Gastrocnemius medialis (tissue), 4 donors: ENCODE measurements at places on chromosomes 11 and 22.

- no peak for DNase-seq
- peaks cover 46% of the 10 kb centered on the region for H3K4me1 ChIP-seq
- no peak overlapping the region for H3K4me3 ChIP-seq
- H3K36me3 ChIP-seq, result no peaks in the 10 kb centered on the region
- H3K27me3 ChIP-seq, result no peaks in the 10 kb centered on the region
- H3K27ac ChIP-seq, result peak overlapping the region; percentile 79
Observed at GRCh38 chr11:46555267-46556054, 38.4 kb downstream of the AMBRA1 start.

- no peaks in the 10 kb centered on the region for H3K4me1 ChIP-seq
- no peak for DNase-seq
- no peak overlapping the region for H3K27ac ChIP-seq
- H3K36me3 ChIP-seq, result no peaks in the 10 kb centered on the region
- H3K27me3 ChIP-seq, result no peaks in the 10 kb centered on the region
Observed at GRCh38 chr11:57368106-57368844, 12.7 kb downstream of the PRG3 start.

DNA sequence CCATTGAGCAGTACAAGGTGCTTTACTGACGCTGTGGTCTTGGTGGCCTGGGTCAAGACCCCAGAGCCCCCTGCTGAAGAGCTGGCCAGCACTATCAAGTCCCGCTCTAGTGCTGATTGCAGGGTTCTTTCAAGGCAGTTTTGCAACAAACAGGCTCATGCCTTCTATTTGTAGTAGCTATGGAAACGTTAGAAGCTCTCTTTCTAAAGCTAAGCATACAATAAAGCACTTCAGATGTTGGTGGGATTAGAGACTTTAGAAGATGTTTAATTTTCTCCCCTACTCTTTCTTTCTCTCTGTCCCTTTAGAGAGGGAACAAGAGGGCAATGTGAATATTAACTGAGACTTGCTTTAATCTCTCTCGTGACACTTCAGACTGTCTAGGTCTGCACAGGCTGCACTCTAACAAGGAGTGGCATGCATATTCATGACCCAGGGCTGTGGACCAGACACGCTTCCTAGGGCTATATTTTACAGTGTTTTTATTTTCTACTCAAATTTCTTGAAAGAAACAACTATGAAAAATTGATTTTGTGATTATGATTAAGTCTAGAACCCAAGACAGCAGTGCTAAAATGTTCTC lies 138.6 kb downstream of the WNT7B start:
- H3K4me1 ChIP-seq, result peaks cover 4% of the 10 kb centered on the region
- DNase-seq, result no peak
- H3K27me3 ChIP-seq, result no peaks in the 10 kb centered on the region

DNA sequence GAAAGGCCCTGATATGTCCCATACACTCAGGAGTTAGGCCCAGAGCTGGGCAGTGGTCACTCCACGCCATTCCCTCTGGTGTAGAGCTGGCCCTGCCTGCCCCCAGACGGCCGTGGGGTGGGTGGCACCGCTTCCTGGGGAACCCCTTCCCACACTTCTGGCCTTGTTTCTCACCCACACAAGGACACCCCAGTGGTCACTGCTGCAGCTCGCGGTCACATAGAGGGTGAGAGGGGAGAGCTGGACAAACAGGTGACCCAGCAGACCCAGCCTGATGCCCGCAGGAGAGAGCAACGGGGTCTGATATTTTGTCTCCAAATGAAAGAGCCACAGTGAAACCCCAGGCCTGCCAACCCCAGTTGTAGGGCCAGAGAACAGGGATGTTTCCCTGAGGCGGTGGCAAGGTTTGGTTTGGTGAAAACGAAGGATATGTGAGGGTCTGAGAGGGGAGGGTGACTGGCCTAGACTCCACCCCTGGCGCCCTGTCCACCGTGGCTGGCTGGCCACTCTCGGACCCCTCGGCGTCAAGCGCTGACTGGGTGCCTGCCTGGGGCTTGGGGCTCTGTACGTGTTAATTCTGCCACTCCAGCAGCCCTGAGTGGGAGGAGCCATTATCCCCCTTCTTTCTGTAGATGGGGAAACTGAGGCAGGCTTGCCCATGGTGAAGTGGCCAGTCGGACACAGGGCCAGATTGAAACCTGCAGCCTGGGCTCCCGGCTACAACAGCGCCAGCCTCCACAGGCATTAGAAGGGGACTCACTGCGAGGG lies 71.0 kb upstream of the PPARA start:
- H3K36me3 ChIP-seq, result no peaks in the 10 kb centered on the region
- peaks cover 89% of the 10 kb centered on the region for H3K4me1 ChIP-seq

DNA sequence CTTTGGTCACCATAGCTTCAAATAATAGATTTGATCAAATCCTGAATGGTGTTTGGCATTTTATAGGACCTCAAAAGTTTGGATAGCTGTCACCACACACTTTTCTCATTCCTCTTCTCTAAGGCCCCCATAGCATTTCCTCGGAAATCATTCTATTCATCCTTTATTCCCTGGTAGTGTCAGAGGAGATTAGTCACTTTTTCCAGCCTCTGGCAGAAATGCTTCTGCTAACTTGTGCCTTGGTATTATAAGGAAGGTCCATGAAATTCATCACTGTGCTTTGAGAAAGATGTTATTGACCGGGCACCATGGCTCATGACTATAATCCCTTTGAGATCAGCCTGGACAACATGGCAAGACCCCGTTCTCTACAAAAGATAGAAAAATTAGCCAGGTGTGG lies 19.7 kb upstream of the NUP160 start:
- H3K27ac ChIP-seq, result no peak overlapping the region
- peaks cover 6% of the 10 kb centered on the region for H3K4me1 ChIP-seq
- DNase-seq, result no peak
- H3K36me3 ChIP-seq, result no peaks in the 10 kb centered on the region
- H3K27me3 ChIP-seq, result no peaks in the 10 kb centered on the region

DNA sequence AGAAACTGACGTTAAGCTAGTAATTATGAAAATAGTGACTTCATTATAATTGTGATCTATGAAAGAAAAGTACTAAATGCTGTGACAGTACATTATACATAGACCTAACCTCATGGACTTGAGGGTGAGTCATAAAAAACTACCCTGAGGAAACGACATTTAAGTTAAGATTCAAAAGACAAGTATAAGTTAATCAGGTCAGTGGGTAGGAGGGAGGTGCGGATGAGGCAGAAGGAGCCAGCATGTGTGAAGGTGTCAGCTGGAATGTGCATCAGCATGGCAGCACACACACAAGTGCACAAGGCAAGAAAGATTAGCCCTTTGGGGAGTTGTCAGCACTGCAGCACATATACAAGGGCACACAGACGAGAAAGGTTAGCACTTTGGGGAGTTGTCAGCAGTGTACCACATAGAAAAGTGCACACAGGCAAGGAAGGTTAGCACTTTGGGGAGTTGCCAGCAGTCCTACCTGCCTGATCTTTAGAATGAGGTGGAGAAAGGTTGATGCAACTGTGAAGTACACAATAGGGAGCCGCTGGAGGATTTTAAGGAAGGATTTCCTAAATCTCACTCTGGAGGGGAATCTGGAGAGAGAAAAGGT lies 31.6 kb upstream of the CAVIN3 start:
- H3K4me3 ChIP-seq, result no peak overlapping the region
- H3K27ac ChIP-seq, result no peak overlapping the region
- H3K36me3 ChIP-seq, result no peaks in the 10 kb centered on the region
- no peak for DNase-seq
- H3K27me3 ChIP-seq, result no peaks in the 10 kb centered on the region
- no peaks in the 10 kb centered on the region for H3K4me1 ChIP-seq

DNA sequence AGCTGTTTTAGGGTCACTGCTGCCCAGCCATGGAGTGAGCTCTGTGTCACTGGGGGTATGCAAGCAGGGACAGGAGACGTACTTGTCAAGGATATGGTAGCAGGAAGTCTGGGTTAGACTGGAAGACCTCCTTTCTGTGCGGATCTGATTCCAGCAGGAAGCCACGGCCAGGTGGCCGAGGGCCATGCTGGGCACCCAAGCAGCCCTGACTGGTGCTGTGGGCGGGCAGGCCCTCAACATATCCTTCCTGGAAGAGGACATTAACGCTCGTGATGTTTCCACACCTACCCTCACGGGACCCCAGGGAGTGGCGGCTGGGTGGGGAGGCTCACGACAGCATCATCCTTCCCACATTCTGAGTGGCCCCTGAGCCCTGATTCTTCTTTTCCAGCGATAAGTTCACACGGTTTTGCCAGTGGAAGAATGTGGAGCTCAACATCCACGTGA lies 8.7 kb upstream of the ANKRD13D start:
- no peak overlapping the region for H3K4me3 ChIP-seq
- no peak for DNase-seq
- H3K27ac ChIP-seq, result peak overlapping the region; percentile 89

- no peaks in the 10 kb centered on the region for H3K36me3 ChIP-seq
- DNase-seq, result no peak
- no peak overlapping the region for H3K4me3 ChIP-seq
- H3K4me1 ChIP-seq, result peaks cover 28% of the 10 kb centered on the region
- H3K27ac ChIP-seq, result peak overlapping the region; percentile 95
- H3K27me3 ChIP-seq, result no peaks in the 10 kb centered on the region
Observed at GRCh38 chr11:57502376-57502775, 13.1 kb downstream of the SLC43A1 start.

- H3K4me1 ChIP-seq, result no peaks in the 10 kb centered on the region
- H3K27ac ChIP-seq, result no peak overlapping the region
- no peaks in the 10 kb centered on the region for H3K27me3 ChIP-seq
- no peak for DNase-seq
Observed at GRCh38 chr11:19562156-19562555, 150.5 kb upstream of the NAV2 start.

- H3K27ac ChIP-seq, result peak overlapping the region; percentile 70
- no peaks in the 10 kb centered on the region for H3K36me3 ChIP-seq
- no peak for DNase-seq
- peak overlapping the region; percentile 23 for H3K4me3 ChIP-seq
- H3K4me1 ChIP-seq, result peaks cover 36% of the 10 kb centered on the region
- no peaks in the 10 kb centered on the region for H3K27me3 ChIP-seq
Observed at GRCh38 chr22:37199760-37200108, 11.7 kb upstream of the C1QTNF6 start.

- no peaks in the 10 kb centered on the region for H3K27me3 ChIP-seq
- DNase-seq, result no peak
- H3K36me3 ChIP-seq, result no peaks in the 10 kb centered on the region
- no peak overlapping the region for H3K4me3 ChIP-seq
- H3K27ac ChIP-seq, result no peak overlapping the region
Observed at GRCh38 chr22:48939441-48940265, 888.0 kb downstream of the BRD1 start.

- peaks cover 12% of the 10 kb centered on the region for H3K27me3 ChIP-seq
- no peak for DNase-seq
- no peak overlapping the region for H3K4me3 ChIP-seq
- H3K4me1 ChIP-seq, result no peaks in the 10 kb centered on the region
Observed at GRCh38 chr11:31792036-31792435, 19.1 kb downstream of the PAX6 start.

DNA sequence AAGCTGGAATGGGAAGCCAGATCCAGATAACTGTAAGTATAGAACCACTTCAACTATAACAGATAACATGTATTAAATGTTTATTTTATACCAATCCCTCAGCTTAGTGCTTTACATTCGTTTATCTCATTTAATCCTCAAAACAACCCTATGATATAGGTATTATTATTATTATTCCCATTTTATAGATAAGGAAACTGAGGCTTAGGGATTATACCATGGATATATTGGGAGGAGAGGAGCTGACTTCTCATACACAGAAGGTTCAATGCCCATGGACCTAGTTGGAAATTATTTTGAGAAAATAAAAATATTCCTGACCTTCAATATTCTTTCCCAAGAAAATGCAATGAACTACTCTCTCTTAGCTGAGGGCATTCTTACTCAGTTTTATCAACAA lies 140.4 kb upstream of the C11orf58 start:
- no peaks in the 10 kb centered on the region for H3K27me3 ChIP-seq
- no peak overlapping the region for H3K27ac ChIP-seq
- DNase-seq, result no peak
- no peak overlapping the region for H3K4me3 ChIP-seq
